ENCODE measurements at places on chromosomes 13 and 19. TPM values are rescaled to one million over a fixed set of nuclear protein-coding genes. Genes with fewer than 3 reads are reported as not detected.
A peak's percentile ranks its signal among the peaks of the same experiment; 100 is the strongest.

DNA sequence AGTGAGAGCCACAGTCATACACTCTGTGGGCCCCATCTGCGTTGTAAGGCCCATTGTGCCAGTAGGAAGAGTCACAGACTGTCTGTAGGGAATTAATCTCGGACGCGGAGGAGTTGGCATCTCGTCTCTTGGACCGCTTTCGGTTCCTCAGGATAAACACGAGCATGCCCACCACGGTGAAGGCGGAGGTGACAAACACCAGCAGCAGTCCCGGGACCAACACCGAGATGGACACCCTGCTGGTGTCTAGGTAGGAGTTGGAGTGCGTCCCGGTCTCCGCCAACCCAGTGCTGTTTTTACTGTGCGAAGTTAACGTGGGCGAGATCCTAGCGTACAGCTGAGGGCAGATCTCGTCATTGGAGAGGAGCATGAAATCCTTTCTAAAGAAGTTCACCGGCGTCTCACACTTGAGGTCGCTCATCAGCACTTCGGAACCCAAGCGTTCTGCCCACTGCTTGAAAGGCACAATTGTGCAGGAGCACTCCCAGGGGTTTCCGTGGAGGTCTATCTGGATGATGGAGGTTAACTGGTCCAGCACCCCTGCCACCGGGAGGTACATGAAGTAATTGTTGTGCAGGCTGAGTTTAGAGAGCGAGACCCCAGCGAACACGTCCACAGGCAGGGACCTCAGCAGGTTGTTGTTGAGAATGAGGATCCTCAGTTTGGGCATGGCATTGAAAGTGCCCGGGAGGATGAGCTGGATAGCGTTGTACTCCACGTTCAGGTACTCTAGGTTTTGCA lies 2.7 kb downstream of the SLITRK1 start:
- DNase-seq: no peak

Gene USHBP1
- total RNA-seq: not detected

- DNase-seq: no peak
Observed at GRCh38 chr13:65330691-65331090, 1899.4 kb downstream of the PCDH9 start.

Gene NLRP7
- not detected for total RNA-seq

DNA sequence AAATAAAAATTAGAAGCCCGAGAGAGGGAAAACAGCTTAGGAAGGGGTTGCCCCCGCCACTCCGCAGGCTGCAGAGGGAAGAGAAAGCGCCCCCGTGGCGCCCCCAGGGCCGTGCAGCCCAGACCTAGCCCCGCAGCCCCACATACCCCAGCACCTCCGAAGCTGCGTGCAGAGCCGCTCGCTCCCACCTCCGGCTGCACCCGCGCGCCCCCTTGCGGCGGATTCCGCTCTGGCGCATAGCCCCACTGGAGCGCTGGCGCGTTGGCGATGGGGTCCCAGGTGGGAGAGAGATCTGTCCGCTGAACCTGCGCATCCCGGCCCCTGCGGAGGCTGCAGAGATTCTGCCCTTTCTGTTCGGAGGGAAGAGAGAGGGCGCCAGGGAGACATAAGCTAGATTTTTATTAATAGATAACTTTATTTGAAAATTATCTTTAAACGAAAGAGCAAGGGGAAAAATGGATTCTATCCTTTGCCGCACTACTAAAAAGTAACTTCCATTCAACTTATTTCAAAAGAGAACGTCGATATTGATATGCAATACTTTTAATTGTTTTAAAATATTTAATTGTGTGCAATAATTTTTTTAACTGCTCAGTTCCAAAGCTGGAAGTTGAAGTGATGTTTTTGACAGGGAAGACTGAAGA lies 11.7 kb upstream of the CLN5 start:
- peak; percentile 72 for DNase-seq
